ENCODE measurements at places on chromosomes 2 and 18.

- DNase-seq: no peak
These were observed 72.8 kb upstream of the TTC39C start for GRCh38 chr18:23941791-23942190.

GRCh38 chr2:74863802-74864248 is 29.9 kb downstream of the HK2 start:
- no peak for DNase-seq

- no peak for DNase-seq
These were observed 63.6 kb upstream of the HDAC4 start for GRCh38 chr2:239464166-239465016.

GRCh38 chr2:28869494-28870145 is 489 bp downstream of the TRMT61B start:
- peak; percentile 38 for DNase-seq

DNA sequence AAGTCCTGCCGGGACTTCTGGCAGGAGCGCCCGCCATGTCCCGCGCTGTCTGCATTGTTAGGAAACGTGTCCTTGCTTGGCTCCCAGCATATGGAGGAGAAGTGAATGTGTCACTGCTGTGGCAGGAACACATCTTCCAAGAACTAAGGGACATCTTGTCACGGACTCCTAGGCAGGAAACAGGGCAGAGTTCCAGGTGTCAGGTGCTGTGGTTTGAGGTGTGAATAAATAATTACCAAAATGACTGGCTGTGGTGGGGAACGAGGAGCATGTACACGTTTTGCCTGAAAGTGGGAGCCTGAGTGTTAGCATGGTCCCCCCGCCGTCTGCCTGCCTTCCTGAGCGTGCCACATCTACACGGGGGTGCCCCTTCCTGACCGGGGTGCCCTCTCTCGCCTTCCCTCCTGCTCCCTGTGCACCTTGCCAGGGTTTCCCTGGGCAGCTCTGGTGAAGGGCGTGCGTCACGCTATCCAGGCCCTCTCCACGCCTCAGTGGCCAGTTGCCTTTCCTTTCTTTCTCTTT is 237.5 kb downstream of the LDLRAD4 start:
- peak; percentile 71 for DNase-seq

- no peak for DNase-seq
These were observed 75.5 kb downstream of the AFF3 start for GRCh38 chr2:100066856-100067255.

- DNase-seq: no peak
These were observed 940.2 kb upstream of the ZEB2 start for GRCh38 chr2:145460112-145460511.

- no peak for DNase-seq
These were observed 231.9 kb upstream of the FN1 start for GRCh38 chr2:215667585-215668377.

GRCh38 chr2:219881851-219882250 is 254.4 kb downstream of the SLC4A3 start:
- DNase-seq: no peak

GRCh38 chr18:48922801-48923730 is 27.7 kb downstream of the SMAD7 start:
- peak; percentile 34 for DNase-seq

DNA sequence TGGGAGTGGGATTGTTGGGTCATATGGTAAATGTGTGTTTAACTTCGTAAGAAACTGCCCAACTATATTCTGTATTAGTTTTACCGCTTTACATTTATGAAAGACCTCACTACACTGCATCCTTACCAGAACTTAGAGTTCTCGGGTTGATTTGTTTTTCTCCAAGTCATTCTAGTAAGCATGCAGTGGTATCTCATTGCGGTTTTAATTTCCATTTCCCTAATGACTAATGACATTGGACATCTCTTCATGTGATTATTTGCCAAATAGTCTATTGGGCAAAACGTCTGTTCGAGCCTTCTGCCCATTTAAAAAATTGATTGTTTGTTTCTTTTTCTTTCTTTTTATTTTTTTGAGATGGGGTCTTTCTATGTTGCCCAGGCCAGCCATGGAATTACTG is 6.8 kb downstream of the FBLN7 start:
- no peak for DNase-seq

DNA sequence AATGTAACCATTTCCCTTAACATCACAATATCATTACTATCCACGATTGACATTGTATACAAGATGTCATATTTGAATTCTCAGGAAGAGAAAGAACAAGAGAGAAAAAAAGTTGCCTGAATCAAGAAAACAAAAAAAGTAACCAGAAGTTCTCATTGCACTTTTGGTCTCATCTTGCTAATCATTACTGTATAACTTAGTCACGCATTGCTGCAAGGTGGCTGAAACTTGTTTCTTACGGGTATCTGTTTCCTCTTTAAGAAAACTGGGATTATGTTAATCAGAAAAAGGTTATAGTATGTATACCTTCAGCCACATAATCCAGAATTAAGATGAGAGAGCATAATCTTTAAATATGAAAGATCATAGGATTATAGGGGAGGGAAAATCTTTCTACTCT is 639.7 kb upstream of the SYT4 start:
- DNase-seq: no peak

- DNase-seq: peak; percentile 56
These were observed 29.2 kb downstream of the UNC50 start for GRCh38 chr2:98637401-98638147.

- no peak for DNase-seq
These were observed 4.4 kb upstream of the RNF103 start for GRCh38 chr2:86628091-86628522.

DNA sequence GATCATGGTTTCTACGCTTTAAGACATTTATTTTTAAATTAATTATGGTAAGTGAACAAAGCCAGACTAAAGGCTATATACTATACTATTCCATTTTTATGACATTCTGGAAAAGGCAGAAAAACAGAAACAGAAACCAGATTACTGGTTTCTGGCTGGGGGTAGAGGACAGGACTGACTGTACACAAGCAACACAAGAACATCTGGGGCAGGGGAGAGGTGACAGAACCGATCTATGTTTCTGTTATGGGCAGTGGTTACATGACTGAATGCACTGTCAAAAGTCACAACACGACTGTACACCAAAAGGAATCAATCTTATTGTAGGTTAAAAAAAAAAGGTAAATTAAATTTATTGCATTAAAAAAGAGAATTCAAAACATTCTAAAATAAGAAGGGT is 64.7 kb downstream of the PTPN2 start:
- DNase-seq: no peak

GRCh38 chr2:160139991-160140390 is 60.1 kb downstream of the ITGB6 start:
- no peak for DNase-seq

- DNase-seq: no peak
These were observed 181.5 kb downstream of the TCF4 start for GRCh38 chr18:55406451-55406991.

DNA sequence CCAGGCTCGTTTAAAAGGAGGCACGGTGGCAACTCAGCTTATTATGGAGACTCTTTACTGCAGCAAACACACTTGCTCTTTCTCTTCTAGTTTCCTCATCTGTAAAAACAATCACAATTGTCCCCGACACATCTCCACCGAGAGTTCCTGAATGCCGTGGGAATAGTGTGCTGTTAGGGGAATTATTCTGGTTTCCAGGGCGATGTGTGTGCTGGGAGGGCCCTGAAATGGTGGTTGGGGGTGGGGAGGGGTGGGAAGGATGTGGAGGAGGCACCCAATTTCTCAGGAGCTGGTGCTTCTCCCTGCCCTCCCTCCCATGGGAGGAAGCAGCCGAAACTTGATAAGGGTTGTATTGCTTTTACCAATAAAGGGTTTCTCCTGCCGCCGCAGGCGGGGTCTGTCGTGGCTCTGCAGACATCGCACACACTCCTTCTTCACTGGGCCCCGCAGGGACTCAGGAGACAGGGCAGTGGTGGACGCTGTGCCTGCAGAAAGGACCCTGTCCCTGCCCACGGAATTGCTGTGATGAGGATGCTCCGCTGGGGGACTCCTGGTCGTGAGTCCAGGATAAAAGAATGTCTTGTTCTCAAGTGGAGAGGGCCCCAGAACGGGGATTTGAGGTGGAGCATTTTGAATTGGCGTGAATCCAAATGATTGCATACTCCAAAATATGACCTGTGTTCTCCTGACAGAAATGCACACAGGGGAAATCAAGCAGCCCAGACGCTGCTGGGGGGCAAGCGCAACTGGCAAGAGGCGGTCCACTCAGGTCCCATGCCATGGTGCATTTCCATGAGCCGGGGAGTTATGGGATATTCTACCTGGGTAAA is 119.2 kb downstream of the ACKR3 start:
- no peak for DNase-seq

GRCh38 chr18:45014047-45014501 is 333.4 kb downstream of the SETBP1 start:
- DNase-seq: no peak

Measured in stimulated activated CD4-positive, alpha-beta T cell treated with anti-CD3 and anti-CD28 coated beads, Interleukin-15, amount 100 ng/mL, for 24 hours (primary cell).